ENCODE measurements at places on chromosomes 4 and X.

DNA sequence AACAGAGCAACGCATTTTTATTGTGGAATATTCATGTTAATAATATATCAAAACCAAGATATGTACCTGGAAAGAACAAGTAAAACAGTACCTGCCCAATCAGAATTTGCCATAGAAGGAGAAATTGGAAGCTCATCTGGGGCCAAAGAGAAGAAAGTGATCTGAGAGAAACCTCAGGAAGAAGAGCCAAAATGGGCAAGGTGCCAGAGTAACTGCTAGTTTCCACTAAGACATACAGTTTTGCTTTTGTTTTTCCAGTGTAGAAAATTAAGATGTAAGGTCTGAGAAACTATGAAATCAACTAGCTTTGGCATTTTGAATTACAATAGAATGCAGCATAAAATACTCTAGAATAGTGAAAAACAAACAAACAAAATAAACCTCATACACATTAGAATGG, 2201.2 kb downstream of the ARAP2 start:
- DNase-seq = no peak

DNA sequence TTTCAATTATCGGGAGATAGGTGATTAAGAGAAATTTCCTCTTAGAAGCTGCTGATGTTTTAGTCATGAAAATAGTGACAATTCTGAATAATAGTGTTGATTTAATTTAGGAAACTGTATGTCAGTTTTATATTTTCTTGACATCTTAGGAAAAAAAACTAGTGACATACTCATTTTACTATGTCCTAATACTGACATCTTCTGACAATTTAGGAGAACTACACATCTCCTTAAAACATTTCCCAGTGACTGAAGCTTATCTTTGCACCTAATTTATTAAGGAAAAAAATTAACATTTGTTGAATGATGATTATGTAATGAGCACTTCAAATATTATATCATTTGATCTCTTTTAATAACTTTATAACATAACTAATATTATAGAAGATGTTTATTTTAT, 42.0 kb upstream of the RBMXL3 start:
- peak; percentile 10 for DNase-seq

DNA sequence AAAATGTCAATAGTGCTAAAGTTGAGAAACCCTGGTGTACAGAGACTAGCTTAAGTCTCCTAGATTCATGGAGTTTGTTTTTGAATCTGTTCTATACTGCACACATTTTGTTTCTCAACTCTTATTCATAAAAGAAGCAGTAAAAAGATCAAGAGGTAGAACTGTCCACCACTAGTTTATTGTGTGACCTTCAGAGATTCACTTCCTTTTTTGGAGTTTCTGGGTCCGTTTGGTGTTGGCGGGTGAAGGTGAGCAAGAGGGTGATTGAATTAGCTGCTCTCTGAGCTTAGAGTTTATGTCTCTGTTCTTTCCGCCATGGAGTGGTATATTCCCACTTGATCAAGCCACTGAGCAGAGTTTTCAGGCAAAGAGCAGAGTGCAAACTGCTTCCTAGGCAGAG, 21.4 kb upstream of the PLAC1 start:
- DNase-seq = no peak

DNA sequence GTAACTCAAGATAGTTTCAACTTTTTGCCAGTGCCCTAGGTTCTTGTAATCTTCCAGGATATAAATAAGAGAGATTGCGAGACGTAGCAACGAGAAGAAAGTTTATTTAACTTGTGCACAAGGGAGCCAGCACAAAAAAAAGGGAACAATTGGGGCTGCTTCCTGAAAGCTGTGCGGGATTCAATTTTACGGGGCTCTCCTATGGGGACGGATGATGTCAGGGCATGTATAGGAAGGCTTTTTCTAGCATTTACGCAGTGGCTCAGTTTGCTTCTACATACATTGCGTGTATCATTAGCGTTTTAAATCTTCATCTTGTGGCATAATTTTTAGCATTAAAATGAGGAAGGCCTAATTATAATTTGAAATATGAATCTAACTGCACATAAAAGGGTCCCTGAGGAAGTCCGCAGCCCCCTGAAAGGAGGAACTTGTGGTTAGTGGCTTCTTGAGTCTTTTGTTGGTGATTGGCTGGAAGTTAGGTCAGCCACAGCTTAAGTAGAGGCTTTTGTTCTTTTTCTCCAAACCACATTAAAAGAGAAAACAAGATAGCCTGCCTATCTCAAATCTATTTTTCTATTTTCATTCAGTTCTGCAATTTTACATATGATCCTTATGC, 668.2 kb upstream of the NDST4 start:
- DNase-seq = no peak

DNA sequence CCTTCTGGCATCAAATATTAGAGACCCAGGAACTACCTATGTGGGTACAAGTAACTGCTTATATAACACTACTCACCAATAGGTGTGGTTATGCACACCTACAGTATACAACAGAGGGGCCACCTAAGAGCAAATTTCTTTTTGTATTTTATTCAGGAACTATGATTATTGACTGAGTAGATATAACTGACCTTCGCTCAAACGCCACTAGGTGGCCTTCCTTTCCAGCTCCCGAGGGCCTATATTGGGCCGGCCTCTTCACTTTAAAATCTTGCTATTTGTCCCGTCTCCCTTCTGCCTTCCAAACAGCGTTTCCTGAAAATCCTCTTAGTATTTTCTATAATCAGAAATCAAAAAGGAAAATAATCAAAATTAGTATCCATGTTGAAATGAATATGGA, 19.9 kb upstream of the PABPC5 start:
- peak; percentile 2 for DNase-seq

GRCh38 chr4:40669504-40669903, 39.8 kb upstream of the RBM47 start:
- no peak for DNase-seq

GRCh38 chrX:106436691-106437090, 175.1 kb upstream of the RADX start:
- no peak for DNase-seq

DNA sequence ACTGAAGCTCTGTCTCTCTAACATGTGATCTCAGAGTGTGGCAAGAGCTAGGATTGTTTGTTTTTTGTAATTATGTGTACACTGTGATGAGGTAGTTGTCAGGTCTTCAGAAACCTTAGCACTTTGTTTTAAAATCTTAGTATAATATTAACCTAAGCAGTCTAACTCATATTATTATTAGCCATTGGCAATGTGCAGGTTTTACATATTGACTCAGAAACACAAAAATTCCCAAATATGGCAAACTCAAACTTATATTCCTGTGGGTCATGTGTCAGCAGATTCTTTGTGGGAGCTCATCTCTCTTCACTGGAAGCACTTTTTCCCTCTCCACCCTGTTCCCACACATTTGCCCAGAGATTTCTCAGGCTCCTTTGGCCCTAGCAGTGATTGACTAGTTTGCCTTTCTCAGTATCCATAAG, 8.2 kb upstream of the PWWP3B start:
- DNase-seq = no peak

GRCh38 chr4:159252491-159252890, 149.6 kb downstream of the RAPGEF2 start:
- no peak for DNase-seq

DNA sequence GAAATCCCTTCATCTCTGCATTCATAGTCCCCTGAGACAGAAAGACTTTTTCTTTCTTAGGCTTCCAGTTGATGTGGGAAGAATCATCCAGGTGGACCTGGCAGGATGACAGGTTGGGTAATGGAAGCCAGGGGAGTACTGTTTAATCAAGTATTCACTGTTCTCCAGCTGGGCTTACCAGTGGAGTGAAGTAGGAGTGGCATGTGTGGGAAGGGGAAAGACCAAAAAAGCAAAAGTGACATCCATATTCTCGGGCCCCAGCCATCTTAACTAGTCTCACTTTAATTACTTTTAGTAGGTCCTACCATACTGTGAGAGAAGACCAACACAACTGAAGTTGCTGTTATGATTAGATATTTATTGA, 18.5 kb downstream of the VSIG4 start:
- no peak for DNase-seq

DNA sequence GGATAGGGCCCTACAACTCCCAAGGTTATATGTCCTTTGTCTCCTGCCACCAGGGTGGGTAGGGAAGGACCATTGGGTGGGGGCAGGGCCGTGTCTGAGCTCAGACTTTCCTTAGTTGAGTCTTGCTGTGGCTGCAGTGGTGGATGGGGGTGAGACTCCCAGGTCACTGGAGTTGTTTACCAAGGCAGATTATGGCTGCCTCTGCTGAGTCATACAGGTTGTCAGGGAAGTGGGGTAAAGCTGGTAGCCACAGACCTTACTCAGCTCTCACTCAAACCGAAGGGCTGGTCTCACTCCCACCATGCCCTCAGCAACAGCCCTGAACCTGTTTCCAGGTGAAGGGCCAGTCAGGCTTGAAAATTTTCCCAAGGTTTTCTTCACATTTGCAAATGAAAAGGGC, 58.8 kb upstream of the FAAH2 start:
- peak; percentile 2 for DNase-seq

DNA sequence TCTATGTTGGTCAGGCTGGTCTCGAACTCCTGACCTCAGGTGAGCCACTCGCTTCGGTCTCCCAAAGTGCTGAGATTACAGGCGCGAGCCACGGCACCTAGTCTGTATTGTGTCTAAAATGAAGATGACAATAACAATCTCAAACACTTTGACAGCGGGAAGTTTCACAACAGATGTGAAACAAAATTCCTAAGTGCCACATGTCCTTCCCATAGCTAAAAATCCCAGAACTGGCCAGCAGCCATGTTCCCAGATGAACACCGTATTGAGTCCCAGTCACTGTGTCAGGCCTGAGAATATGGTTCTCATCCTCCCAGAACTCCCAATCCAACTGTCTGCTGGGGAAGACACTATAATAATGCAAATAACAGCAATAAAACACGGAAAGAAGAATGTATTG, 16.4 kb upstream of the KLHL8 start:
- DNase-seq = no peak

- no peak for DNase-seq
These were observed 438.5 kb downstream of the INPP4B start for GRCh38 chr4:142407596-142407995.

DNA sequence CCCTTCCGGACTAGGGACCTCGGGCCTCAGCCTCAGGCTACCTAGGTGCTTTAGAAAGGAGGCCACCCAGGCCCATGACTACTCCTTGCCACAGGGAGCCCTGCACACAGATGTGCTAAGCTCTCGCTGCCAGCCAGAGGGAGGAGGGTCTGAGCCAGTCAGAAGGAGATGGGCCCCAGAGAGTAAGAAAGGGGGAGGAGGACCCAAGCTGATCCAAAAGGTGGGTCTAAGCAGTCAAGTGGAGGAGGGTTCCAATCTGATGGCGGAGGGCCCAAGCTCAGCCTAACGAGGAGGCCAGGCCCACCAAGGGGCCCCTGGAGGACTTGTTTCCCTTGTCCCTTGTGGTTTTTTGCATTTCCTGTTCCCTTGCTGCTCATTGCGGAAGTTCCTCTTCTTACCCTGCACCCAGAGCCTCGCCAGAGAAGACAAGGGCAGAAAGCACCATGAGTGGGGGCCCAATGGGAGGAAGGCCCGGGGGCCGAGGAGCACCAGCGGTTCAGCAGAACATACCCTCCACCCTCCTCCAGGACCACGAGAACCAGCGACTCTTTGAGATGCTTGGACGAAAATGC, at the start of gene WAS:
Gene WAS (plus strand): TSS at position 389 of the 572 bp plus-strand sequence. CDS start 55 bp downstream, at position 444.
- no peak for DNase-seq

DNA sequence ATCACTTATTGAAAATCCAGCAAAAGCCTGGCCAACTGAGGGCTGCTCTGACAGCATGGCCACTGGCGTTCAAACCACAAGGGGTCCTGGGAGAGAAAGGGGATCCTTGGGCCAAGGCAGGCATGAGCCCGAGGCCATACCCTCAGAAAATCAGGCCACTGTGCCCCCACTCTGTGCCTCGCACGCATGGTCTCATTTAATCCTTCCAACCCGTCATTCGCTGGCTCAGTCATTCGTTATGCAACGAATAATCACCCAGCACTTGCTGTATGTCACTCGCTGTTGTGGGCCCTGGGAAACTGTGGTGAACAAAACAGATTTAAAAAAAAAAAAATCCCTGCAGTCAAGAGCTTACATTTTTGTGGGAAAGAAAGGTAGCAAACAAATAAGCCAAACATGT, 112.7 kb downstream of the BCOR start:
- no peak for DNase-seq

DNA sequence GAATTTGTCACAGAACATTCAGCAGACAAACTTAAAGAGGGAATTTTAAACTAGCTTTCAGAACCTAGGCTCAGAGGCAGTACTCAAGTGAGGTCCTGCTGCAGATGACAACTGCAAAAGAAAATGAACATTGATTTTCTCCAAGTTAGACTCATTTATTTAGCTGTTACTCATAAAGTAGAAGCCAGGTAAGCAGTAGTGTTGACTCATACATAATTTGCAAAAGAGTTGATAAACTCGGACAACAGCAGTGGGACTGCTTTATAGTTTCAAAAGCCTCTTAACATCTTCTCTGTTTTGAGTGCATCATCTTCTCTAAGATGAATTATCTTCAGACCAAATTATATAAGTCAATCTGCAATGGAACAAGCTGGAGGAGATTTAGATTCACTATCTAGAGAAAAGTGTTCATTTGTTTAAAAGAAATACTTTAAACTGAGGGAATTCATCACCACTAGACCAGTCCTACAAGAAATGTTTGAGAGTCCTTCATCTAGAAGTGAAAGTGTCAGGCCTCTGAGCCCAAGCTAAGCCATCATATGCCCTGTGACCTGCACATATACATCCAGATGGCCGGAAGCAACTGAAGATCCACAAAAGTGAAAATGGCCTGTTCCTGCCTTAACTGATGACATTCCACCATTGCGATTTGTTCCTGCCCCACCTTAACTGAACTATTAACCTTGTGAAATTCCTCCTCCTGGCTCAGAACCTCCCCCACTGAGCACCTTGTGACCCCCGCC, 49.5 kb downstream of the COQ2 start:
- no peak for DNase-seq

- DNase-seq = no peak
These were observed 11.6 kb upstream of the BMP2K start for GRCh38 chr4:78764498-78764961.

- DNase-seq = no peak
These were observed 31.3 kb downstream of the IL13RA2 start for GRCh38 chrX:114985967-114986592.

- no peak for DNase-seq
These were observed 37.4 kb upstream of the GRPEL1 start for GRCh38 chr4:7105276-7105675.

GRCh38 chr4:139458999-139459398, 5.1 kb downstream of the RAB33B start:
- DNase-seq = no peak

GRCh38 chrX:78377186-78377585, 49.8 kb upstream of the CYSLTR1 start:
- no peak for DNase-seq

- peak; percentile 60 for DNase-seq
These were observed 46.5 kb upstream of the HMX1 start for GRCh38 chr4:8917868-8918783.

DNA sequence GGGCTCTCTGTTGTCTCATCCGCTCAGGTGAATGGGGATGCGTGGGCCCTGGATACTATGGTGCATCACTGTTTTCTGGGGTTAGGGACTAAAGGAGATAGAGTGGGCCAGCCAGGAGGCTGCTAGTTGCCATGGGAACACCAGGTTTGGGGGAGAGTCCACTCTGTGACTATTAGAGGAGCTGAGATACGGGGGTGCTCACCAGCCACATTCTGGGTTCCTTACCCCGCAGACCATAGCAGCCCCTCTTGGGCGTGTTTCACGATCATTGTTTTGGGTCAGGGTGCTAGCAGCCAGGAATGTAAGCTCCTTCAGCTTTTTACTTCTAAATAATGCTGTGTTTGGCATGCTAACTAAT, 4.6 kb downstream of the EFNB1 start:
- DNase-seq = no peak
